ENCODE measurements at places on chromosomes 4 and X.

DNA sequence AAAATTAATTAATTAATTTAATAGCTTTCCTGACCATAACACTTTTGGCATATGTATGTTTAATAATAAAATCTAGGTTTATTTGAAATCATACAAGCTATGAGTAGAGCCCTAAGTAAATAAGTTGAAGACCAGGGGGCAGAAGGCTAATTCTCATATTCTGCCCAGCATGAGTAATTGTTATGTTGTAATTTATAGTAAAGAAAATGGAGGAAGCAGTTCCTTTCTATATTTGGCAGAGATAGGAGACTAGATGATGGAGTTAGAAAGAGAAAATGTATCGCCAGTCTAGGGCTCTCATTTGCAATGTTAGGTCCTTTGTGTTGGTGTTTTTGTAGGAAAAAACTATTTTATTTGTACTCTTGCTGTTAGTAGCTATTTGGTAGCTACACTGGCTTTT lies 89.1 kb downstream of the FNIP2 start:
- DNase-seq = no peak

DNA sequence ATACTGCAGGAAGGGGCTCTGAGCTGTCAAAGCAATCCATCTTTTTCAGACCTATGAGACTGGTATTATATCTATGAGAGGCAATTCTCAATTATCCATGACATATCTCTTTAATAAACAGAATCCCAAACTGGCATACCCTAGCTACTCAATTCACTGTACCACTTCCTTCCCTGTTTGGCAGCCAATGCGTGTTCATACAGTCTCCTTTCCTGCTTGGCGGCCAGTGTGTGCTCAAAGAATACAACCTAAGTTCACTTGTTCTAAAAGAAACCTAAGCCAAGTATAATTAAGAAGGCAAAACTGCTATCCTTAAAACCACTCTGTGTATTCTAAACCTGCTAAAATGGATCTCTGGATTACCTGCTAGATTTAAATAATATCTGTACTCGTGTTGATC lies 38.3 kb downstream of the ARHGEF9 start:
- no peak for DNase-seq

DNA sequence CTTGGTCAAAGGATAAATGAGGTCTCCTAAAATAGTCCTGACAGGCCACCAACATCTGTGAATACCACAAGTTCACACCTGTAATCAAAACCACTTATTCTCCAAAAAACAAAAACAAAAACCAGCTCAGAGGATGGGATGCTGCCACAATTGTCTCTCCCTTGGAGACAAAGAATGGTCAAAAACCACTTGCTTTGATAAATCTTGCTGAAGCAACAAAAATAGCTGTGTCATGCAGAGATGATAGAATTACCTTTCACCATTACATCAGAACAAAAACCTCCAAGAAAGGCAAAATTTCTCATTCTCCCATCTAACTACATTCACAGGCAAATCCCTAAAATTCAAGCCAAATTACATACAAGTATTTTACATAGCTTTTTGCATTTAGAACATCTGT lies 180.4 kb downstream of the MAML3 start:
- DNase-seq = no peak

DNA sequence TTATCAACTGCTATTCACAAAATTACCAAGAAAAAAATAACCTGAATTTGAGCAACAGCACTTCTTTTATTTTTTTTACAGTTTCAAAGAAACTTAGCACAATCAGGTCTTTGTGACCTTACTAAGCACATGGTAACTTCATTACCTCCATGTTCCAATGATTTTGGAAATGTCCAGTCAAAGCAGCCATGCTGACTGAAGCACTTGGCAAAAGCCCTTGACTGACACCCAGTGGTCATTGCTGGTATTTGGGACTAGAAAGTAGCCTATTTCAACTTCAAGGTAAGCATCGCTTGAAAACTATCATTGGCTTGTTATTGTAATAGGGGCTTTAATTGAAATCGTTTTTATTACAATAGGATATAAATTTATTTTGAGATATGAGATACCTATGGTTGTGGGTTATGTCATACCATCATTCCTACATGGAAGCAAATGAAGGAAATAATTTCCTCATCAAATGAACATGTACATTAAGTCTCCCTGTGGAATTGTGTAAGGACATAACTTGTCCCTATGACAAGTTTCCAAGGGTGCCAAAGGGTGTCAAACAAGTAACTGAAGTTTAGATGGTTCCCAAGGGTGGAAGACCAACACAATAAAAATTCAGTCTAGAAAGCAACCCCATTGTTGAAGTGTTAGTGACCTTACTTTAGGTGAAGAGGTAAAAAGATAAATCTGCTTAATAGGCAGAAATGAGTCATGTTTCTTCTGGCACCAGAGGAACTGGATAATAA lies 15.2 kb upstream of the ANXA10 start:
- peak; percentile 54 for DNase-seq

DNA sequence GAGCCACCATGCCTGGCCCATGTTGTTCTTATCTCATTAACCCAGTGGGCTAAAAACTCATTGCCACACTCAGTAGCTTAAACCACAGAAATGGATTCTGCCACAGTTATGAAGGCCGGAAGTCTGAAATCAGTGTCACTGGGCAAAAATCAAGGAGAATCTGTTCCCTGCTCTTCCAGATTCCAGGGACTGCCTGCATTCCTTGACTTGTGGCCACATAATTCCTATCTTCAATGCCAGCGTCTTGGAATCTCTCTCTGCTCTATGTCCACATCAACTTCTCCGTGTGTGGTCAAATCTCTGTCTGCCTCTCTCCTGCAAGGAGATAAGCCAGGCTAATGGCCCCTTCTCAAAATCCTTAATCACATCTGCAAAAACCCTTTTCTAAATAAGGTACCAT lies 4.1 kb upstream of the WFS1 start:
- DNase-seq = no peak

DNA sequence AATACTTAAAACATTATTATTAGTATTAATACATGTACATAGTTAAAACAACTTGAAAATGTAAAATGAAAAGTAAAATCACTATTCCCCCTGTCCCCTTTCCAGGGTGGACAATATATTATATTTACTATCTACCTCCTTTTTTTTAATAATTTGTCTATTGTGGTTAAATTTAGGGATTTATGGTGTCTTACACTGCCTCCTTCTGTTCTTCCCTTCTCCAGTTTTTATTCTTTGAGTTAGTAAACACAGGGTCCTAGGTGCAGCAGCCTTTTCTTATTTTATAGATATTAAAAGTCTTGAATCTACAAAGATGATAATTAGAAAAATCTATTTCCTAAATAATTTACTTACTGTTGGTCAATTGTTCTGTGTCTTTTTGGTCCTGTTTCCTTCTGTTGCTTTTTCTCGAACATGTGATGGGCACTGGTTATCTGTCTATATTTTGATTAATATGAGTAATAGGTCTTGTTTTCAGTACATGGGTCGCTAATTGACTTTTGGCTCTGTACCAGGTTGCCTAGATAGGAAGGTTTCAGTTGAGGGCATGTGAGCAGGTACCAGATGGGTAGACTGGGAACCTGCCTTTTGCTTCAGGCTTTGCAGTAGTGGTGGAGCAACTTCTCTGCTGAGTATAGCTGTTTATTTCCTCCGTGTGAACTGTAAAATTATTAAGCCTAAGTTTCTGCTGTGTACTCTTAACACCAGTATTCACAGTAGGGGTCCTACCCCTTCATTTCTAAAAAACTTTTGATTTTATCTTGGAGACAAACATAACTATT lies 1.1 kb downstream of the NUDT9 start:
- DNase-seq = peak; percentile 31

GRCh38 chr4:186659935-186660334 lies 63.7 kb downstream of the FAT1 start:
- no peak for DNase-seq

GRCh38 chr4:2497931-2498330 lies 29.0 kb downstream of the RNF4 start:
- DNase-seq = no peak

- DNase-seq = no peak
Measured at GRCh38 chr4:155444721-155445120, 68.0 kb upstream of the MAP9 start.

GRCh38 chr4:18593297-18594002 lies 571.9 kb upstream of the LCORL start:
- DNase-seq = peak; percentile 52

- DNase-seq = no peak
Measured at GRCh38 chr4:4752025-4752424, 107.4 kb upstream of the MSX1 start.

- DNase-seq = no peak
Measured at GRCh38 chrX:132776486-132777210, 181.8 kb downstream of the HS6ST2 start.

DNA sequence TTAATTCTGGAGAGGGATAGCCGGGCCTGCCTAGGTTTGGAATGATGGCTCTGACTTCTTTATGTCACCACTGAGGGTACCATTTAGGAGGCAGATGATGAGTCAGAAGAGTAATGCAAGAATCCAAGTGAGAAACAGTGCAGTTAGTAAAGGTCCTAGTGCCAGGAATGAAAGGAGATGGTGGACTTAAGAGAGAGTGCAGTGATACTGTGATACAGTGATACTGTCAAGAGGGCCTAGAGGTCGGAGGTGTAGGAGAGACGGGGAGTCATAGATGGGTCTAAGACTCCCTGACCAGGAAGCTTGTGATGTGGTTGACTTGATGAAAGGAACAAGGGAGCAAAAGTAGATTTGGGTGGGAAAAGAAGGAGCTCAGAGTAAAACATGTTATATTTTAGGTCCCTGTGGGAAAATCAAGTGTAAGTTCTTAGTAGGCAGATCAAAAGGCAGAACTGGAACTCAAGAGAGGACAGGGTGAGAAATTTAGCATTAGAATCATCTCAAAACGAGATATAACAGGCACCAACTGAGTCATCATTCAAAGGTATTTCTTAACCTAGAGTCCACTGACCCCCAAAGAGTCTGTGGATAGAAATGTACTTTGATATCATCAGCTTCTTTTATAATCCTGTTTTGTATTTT lies 85.0 kb downstream of the NFKB1 start:
- peak; percentile 61 for DNase-seq

DNA sequence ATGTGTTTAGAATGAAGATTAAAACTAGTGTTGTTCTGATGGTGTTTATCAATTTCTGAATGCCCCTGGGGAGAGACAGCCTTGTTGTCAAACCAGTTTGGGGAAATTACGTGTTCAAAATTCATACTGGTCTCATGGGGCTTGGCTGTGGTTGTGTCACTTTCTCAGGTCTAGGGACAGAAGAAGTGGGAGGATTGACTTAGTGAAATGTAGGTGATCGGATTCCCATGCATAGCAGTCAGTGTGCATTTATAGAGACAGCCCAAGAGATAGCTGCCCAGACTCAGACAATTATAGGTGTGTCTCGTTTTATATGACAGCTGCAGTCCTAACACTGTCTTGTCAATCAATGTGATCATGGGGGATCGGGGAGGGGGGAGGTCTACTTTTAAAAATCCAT lies 94.4 kb upstream of the CLCN4 start:
- DNase-seq = no peak

GRCh38 chr4:151067316-151067970 lies 32.0 kb upstream of the RPS3A start:
- DNase-seq = no peak

- DNase-seq = no peak
Measured at GRCh38 chr4:111793433-111794091, 351.7 kb upstream of the FAM241A start.

DNA sequence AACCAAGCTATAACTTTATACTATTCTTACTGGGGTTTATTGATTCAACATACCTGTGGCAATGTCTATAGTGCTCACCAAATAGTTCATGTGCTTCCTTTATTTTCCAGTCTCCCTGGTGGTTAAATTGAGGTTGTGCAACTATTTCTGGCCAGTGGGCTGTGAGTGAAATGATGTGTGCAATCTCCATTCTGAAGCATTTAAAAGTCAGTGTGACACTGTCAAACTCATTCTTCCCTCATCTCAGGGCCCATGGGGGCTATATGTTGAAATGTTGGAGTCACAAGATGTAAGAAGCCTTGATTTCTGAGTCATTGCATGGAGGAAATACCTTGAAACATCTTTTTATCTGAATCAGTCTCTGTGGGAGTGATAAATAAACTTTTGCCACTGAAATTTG lies 414.3 kb upstream of the RPS6KA3 start:
- no peak for DNase-seq

GRCh38 chr4:11954093-11954492 lies 525.4 kb upstream of the HS3ST1 start:
- no peak for DNase-seq

- DNase-seq = no peak
Measured at GRCh38 chr4:15703439-15703838, 574 bp downstream of the BST1 start.

GRCh38 chr4:181659202-181659601 lies 584.0 kb upstream of the TENM3 start:
- no peak for DNase-seq

GRCh38 chrX:106711375-106711774 lies 15.1 kb upstream of the RNF128 start:
- no peak for DNase-seq

DNA sequence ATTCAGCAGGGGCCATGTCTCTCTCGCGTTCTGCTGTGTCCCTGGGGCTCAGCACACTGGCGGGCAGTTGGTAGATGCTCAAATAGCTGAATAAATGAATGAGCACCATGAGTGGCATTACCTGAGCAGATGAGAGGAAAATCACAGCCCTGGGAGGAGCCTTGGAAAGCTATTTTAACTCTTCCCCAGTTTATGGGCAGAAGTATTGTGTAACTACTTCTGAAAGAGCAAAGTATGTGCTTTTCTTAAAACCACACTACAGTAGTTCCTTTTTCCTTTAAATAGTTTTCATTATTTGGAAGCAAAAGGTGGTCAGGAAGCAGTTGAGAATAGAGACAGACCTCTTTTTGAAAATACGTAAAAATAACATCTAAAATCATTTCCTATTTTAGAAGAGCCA lies 3.0 kb upstream of the PLAC1 start:
- DNase-seq = no peak

DNA sequence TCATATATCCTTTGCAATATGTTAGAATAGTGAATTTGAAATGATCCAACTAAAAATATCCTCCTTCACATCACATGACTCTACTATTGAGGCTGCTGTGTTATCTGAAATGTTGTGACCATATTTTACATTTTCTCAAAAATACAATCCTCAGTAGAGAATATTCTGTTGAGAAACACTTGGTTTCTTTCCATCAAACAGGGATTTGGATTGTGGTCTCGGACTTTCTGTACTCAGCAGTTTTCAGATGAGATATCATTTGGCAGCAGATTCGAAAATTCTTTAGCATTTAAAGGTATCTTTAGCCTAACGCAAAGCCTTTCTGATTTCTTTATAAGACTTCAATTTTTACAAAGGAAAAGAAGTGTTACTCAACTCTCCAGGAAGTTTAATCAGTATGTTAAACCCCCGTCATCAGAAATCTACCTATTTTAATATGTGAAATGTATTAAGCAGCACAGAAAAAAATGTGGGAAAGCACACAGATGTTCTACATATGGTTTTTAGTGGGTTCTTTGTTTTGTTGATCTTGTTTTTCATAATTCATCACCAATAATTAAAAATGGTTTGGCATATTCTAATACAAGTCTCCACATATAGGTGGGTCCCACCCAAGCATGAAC lies 55.4 kb upstream of the ANXA3 start:
- DNase-seq = no peak
